ENCODE measurements at places on chromosomes 5 and 9. TPM values are rescaled to one million over a fixed set of nuclear protein-coding genes. Genes with fewer than 3 reads are reported as not detected.

GRCh38 chr5:55568654-55569512 is 34.1 kb upstream of the PLPP1 start:
- DNase-seq: no peak

STOML2 gene
- polyA plus RNA-seq: 116 TPM

HCN1 gene
- polyA plus RNA-seq: not detected

TNFSF15 gene
- polyA plus RNA-seq: not detected

SLC27A6 gene
- polyA plus RNA-seq: not detected

PCDHGA8 gene
- 0.07 TPM for polyA plus RNA-seq

- DNase-seq: no peak
Measured at GRCh38 chr9:127575875-127576778, 36.0 kb upstream of the STXBP1 start.

DNA sequence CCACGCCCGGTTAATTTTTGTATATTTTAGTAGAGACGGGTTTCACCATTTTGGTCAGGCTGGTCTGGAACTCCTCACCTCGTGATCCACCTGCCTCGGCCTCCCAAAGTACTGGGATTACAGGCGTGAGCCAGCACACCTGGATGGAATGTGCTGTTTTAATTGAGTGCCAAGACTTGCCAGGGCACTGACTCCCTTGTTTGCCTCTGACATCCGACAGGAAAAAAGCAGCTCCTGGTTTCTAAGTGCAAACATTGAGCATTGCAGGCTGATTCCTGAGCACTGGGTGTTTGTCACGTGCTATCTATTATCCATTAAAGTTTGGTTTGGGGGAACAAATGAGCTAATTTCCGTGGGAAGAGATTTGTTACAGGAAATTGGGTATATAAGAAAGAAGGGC is 70.6 kb upstream of the CKMT2 start:
- no peak for DNase-seq

GRCh38 chr5:39200081-39200480 is 19.3 kb downstream of the FYB1 start:
- DNase-seq: no peak

DNA sequence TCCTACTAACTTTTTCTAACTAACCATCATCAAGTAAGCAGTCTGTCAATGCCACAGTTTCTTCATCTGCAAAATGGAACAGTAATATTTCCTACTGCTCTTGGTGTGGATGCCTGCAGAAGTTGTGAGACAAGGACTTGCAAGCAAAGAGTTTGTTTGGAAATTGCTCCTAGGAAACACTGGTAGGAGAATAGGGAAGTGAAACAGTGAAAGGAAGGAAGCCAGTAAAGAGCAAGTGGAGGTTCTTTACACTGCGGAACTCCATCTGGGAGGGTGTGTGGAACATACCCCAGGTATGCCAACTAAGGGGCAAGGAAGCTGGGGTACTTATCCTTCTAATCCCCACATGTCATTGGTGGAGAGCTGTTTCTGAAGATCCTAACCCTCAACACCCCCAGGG is 119.9 kb downstream of the FOXD1 start:
- no peak for DNase-seq

TEX48 gene
- polyA plus RNA-seq: not detected

ADCY2 gene
- polyA plus RNA-seq: not detected

DNA sequence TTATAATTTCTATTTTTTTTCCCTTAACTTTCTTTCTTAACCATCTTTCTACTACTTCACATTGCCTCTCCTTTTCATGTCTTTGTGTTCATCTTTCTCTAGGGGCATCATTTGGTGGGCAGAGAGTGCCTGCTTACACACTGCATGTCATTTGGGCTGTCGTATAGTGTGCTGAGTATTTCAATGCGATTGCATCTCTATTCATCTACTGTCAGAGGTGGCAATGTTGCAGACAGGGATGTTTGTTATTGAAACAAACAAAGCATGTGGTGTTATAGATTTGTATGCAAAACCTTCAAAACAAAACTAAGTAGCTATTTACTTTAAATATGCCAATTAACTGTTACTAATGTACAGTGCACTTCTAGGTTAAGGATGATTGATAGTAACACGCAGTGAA is 141.1 kb upstream of the MEF2C start:
- DNase-seq: no peak

GRCh38 chr5:125486634-125487033 is 740.2 kb upstream of the ZNF608 start:
- DNase-seq: no peak

SLC25A2 gene
- not detected for polyA plus RNA-seq

GRCh38 chr5:39598661-39599248 is 174.0 kb upstream of the DAB2 start:
- no peak for DNase-seq

- DNase-seq: no peak
Measured at GRCh38 chr5:92998456-92998855, 582.6 kb downstream of the NR2F1-AS1 start.

AJM1 gene
- polyA plus RNA-seq: 0.82 TPM

- no peak for DNase-seq
Measured at GRCh38 chr5:137236252-137236651, 262.9 kb downstream of the SPOCK1 start.

DNA sequence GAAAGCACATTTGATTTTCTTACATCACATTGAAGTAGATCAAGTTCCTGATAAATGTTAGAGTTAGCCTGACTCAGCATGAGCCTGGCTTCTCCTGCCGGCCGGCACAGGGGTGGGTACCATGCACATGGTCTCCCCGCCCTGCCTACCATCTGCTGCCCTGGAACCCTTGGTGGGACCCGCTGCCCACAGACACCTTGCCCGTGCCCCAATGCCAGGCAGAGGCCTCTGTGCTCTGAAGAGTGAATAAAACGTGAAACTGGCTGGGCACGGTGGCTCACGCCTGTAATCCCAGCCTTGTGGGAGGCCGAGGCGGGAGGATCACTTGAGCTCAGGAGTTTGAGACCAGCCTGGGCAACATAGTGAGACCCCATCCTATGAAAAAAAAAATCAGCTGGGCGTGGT is 17.3 kb downstream of the EXD3 start:
- DNase-seq: no peak

DNA sequence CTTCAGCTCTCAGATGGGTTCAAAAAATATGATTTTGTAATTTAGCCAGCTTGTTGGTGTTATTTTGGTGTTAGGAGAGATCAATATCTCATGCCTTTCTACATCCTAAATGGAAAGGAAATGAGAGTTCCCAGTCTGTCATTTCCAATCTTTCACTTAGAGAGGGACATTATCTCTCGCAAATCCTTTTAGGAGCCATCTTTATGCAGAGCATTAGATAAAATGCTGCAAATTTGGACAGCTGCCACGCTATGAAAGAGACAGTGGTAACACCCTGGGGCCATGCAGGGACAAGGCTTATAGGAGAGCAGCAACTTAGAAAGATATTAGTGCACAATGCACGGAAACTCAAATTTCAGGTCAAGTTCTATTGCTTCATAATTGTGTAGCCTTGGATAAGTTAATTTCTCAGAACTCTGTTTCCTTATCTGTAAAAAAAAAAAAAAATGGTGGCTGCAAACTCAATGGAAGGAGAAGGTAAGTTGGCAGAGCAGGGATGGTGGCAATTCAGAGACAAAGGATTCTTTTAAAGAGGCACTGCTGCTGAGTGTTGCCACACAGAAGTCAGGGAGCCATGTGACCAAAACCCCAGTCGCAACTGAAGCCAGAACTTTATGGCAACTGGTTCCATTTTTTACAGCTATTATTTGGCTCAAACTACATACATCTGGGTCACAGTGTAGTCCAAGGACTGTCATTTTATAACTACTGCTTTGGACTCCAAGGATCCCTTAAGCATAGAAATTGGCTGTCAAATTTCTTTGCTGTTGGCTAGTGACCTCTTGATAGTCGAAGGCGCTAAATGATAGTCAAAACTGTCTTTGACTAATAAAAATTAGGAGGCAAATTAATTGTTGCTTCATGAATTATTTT is 210.2 kb downstream of the FRMD3 start:
- no peak for DNase-seq

CDO1 gene
- not detected for polyA plus RNA-seq

GRCh38 chr9:132214027-132214622 is 52.3 kb downstream of the NTNG2 start:
- DNase-seq: no peak

GRCh38 chr9:137113385-137114159 is 961 bp downstream of the DPP7 start:
- DNase-seq: no peak

PCDHGB5 gene
- polyA plus RNA-seq: 2.0 TPM

ANKRD55 gene
- not detected for polyA plus RNA-seq

DNA sequence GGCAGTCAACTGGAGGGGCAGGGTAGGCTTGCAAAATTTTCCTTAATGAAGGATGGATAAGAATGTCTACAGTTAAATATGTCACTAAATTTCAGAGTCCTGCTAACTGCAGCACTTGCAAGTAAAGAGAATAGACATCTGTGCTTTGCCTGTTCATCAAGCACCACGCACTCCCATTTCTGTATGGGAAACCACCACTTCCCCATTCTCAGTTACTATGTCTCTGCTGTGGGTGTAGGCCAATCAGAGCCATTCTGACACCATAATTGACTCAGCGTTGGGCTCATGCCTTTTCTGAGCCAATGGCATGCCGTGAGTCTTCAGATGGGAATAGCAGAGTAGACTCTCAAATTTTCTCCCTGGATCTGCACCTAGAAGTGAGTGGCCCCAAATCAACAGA is 247.5 kb downstream of the GABRB2 start:
- DNase-seq: no peak

ZNF474 gene
- not detected for polyA plus RNA-seq

- DNase-seq: no peak
Measured at GRCh38 chr5:56631719-56632118, 183.6 kb upstream of the MAP3K1 start.

DNA sequence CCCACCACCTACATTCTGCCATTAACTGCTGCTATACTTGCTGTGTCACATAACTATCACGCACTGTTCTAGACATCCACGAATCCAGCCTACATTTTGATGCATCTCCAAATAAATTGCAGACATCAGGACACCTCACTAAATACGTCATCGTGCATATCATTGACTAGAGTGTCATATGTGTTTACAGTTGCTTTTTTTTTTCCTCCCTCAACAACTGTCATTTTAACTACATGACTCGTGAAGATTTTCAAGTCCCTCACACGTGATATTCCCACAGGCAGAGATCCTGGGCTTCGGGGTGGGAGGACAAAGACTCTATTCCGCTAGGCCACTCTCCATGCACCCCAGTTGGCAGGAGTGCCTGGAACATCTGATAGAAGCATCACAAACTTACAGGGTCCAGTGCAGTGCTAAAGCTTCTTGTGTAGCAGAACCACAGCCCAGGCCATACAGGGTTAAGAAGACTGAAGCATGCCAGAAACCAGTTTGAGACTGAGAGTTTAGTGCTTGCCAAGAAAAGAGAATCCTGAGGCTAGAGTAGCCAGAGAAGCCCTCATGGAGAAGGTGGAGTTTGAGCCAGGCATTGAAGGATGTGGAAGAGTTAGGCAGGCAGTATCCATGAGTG is 1.1 kb downstream of the PCYOX1L start:
- DNase-seq: no peak

SPAAR gene
- not detected for polyA plus RNA-seq

C5orf52 gene
- not detected for polyA plus RNA-seq

- DNase-seq: no peak
Measured at GRCh38 chr5:171386006-171386671, 1.5 kb upstream of the NPM1 start.

DNA sequence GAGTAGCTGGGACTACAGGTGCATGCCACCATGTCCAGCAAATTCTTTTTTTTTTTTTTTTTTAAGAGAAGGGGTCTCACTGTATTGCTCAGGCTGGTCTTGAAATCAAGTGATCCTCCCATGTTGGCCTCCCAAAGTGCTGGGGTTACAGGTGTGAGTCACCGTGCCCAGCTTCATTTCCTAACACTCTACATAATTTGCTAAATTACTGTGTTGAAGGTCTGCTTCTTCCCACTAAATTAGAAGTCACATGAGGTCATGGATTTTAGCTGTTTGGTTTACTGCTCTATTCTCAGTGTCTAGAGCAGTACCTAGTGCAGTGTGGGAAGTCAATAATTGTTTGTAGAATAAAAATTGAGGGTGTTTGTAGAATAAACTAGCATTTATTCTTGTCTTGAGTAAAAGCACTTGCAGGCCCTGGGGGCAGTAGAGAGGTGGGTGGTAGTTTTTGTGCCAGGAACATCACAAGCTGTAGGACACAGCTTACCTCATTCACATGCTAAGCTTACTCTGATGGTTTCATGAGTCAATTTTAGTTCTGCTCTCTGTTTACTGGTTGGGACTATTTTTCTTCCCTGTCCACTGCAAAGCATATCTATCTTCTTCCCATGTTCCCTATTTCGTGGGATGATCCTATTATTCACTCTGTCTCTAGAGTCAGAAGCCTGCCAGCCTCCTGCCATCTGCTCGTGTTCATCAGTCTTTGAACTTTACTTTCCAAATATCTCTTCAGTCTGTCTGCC is 7.0 kb downstream of the TEX48 start:
- DNase-seq: no peak

GRCh38 chr5:72537166-72537565 is 30.0 kb upstream of the ZNF366 start:
- no peak for DNase-seq

GRCh38 chr5:76406673-76407072 is 3.6 kb downstream of the IQGAP2 start:
- DNase-seq: no peak

- no peak for DNase-seq
Measured at GRCh38 chr5:143153332-143154119, 250.0 kb downstream of the NR3C1 start.

DNA sequence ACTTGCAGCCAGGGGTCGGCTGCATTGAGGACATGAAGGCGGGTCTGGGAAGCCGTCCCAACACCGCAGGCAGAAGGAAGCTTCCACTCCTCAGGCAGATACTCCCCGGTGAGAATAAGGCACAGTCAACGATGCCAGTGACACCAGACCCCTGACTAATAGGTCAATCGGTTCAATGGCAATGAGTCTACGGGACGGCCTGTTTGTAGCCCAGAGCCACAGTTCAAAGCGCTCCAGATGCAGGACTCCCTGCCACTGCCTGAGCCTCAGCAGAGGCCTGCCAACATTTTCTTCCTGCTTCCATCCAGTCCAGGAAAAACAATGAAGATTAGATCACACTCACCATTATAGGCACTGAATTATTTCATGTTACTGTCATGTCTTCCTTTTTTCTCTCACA is 84.5 kb upstream of the SIMC1 start:
- no peak for DNase-seq

DNA sequence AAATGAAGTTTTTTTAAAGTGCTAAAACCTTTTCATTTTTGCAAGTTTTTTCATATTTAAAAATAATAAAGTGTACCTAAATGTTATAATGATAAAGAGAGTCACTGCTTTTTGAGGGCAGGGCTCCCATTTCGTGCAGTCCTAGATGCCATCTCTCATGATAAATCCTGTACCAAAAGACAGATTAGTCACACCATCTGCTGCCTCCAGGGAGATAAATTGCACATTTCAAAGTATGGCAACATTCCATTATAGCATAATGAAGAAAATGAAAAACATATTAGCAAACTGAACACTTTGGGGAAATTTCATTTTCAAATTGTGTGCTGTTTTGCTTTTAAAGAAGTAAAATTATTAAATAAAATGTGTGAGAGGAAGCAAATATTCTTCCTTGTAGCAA is 257.2 kb downstream of the KIAA0825 start:
- DNase-seq: no peak
